ENCODE measurements at places on chromosomes 3 and 15.

DNA sequence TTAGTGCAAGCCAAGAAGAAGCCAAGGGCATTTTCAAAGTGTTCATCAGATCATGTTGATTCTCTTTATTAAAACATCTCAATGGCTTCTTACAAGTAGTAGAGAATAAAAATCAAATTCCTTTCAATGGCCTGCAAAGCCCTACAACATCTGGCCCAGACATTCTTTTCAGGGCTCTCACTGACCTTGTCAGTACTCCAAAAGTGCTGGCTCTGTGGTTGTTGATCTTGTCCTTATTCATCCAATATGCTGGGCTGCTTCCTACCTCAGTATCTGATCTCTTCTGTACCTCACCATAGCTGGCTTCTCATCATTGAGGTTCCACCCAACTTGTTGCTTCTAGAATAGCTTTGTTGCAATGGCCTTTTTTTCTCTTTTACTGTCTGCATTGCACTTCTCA lies 74.0 kb upstream of the SAMMSON start:
- DNase-seq = no peak

DNA sequence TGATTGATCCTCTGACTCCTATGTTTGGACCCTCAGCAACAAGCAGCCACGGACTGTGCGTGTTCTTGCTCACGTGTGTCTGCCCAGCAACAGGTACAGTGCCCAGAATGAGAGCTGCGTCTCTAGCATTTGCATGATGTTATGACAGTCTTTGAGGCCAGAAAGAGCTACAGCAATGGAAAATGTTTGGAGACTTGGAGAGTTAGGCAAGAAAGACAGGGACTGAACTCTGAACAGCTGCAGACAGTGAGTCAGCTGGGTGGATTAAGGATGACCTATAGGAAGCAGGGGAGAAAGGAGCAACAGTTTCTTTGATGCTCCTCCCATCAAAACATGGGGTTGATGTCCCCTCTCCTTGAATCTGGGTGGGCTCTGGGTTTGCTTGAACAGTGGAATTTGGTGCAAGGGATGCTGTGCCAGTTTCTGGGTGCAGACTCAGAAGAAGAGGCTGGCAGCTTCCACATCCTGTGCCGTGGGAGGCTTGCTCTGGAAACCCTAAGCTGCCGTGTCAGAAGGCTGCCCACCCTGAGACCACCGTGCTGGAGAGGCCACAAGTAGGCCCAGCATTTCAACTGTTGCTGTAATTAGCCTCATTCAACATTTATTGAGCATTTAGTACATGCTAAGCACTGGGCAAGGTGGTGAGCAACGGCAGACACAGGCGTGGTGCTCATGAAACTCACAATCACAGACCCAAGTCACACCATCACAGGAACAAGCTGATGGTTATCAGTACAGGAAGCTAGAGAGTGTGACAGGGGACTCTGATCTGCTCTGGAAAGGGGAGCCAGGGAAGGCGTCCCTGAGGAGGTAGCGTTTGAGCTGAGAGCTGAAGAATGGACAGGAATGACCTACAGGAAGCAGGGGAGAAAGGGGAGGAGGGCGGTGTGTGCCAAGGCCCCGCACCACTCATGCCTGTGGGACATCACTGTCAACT lies 21.7 kb downstream of the CCR9 start:
- no peak for DNase-seq

DNA sequence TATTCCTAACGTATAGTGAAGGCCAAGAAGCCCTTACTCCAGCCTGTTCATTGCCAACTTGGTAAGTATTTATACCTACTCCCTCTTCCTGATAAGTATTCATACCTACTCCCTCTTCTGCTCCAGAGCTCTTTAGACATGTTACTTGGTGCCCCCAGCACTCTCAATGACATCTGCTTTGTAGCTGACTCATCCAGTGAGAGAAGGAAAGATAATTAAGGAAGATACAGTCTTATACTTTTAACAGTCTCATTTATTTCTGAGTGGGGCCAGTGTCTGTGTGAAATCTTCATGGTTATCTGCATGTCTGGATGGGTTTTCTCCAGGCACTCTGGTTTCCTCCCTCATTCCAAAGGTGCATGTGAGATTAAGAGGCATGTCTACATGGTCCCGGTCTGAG lies 698.7 kb downstream of the FHIT start:
- no peak for DNase-seq

- no peak for DNase-seq
Observed at GRCh38 chr15:73046073-73046472, 6.2 kb upstream of the NEO1 start.

- DNase-seq = no peak
Observed at GRCh38 chr3:99163314-99163713, 261.8 kb upstream of the DCBLD2 start.

GRCh38 chr3:126126286-126126685 lies 42.4 kb upstream of the SLC41A3 start:
- no peak for DNase-seq

GRCh38 chr15:81071120-81071519 lies 63.0 kb upstream of the CFAP161 start:
- no peak for DNase-seq

DNA sequence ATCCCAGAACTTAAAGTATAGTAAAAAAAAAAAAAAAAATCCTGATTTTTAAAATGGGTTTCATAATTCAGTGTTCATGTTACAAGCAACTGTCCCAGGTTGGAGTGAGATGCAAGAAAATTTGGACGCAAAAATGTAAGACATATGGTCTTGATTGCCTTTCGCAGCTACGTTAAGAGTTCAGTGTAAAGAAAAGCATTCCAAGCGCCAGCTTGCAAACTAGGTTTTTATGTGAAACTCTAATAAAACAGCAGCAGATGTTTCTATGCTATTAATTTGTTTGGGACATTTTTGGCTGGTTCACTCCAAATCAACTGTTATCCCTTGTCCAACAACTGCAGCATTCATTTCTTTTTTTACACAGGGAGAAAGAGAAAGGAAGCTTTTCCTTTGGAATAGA lies 957.8 kb downstream of the ROBO1 start:
- DNase-seq = no peak

DNA sequence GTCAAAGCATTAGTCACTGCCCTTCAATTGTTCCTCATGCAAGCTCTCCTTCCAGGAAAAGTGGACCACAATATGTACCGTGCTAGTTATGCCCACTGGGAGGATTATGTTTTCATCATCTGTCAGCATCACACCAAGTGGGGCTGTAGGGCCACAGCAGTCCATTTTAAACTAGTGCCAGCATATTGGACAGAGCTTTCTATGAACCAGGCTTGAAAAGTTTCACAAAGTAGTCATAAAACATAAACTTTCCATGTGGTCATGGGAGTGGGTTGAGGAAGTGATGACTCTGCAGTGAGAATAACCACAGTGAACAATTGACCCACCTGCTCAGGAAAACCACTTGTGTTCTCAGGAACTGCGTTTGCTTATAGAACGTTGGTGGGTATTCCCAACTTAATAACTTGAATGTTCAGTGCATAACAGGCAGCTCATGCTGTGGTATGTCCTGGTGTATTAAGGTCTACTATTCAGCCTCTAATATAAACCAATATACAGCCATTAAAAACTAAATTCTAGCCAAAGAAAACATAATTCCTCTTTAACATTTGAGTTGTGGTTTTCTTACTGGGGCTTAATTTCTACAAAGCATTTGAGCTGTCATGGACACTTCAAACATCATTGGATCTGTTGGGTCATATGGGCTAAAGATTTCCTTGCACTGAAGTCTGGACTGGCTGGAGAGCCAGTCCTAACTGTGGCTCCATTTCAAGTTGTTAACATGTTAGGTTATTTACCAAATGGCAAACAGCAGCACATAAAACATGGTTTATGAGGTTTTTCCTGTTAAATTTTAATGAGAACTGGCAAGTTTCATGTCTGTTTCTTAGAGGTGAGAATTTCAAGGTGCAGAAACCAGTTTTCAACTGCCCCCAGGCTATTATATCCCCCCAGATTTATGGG lies 274.1 kb downstream of the OTOL1 start:
- no peak for DNase-seq

GRCh38 chr15:80984856-80985255 lies 4.8 kb downstream of the MESD start:
- DNase-seq = no peak

All from stimulated activated CD8-positive, alpha-beta memory T cell treated with anti-CD3 and anti-CD28 coated beads, Interleukin-4, amount 100 ng/mL, for 24 hours (primary cell).